GM06990 (cell line): ENCODE measurements at places on chromosomes 2 and 18.

DNA sequence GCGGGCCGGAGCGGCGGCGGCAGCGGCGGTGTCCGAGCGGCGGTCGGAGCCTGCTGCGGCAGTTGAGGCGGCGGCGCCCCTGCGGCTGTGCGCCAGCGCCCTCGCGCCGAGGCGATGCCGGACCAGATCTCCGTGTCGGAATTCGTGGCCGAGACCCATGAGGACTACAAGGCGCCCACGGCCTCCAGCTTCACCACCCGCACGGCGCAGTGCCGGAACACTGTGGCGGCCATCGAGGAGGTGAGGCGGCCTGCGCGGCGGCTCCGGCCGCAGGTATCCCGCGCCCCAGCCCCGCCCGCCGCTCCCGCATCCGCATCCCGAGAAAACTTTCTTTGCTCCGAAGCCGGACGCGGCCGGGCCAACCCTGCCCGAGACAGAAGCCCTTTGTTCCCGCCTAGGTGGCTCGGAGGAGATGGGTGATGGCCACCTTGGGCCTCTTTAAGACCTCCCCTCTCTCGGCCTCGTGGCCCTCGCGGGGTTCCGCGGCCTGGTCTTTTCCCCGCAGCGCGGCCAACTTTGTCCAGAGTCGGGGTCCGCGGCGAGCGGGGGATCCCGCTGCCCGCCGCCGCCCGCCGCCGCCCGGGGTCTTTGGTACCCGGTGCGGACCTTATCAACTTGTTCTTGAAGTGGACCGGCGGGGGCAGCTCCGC, 504 bp downstream of the ASAP2 start:
- no peak for DNase-seq

- DNase-seq, result no peak
These were observed 94.7 kb downstream of the FARSB start for GRCh38 chr2:222561151-222561550.

- DNase-seq, result no peak
These were observed 161.3 kb upstream of the REG3A start for GRCh38 chr2:79320871-79321270.

- DNase-seq, result no peak
These were observed 1.0 kb upstream of the PEX13 start for GRCh38 chr2:61016392-61017002.

GRCh38 chr2:231714639-231715498, 6.5 kb downstream of the PTMA start:
- DNase-seq, result peak; percentile 66

DNA sequence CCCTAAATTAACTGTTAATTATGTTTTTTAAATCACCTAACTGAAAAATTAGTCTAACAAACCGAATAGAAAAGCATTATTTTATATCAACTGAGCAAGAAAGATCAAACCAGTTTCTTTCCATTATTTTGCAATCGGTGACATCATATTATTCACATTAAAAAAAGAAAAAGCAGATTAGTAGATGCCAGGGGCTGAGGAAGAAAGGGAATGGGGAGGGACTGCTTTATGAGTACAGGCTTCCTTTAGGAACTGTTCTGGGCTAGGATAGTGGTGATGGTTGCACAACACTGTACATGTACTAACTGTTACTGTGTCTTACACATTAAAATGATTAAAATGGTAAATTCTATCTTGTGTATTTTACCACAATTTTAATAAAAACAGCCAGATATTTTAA, 59.3 kb downstream of the COBLL1 start:
- no peak for DNase-seq

DNA sequence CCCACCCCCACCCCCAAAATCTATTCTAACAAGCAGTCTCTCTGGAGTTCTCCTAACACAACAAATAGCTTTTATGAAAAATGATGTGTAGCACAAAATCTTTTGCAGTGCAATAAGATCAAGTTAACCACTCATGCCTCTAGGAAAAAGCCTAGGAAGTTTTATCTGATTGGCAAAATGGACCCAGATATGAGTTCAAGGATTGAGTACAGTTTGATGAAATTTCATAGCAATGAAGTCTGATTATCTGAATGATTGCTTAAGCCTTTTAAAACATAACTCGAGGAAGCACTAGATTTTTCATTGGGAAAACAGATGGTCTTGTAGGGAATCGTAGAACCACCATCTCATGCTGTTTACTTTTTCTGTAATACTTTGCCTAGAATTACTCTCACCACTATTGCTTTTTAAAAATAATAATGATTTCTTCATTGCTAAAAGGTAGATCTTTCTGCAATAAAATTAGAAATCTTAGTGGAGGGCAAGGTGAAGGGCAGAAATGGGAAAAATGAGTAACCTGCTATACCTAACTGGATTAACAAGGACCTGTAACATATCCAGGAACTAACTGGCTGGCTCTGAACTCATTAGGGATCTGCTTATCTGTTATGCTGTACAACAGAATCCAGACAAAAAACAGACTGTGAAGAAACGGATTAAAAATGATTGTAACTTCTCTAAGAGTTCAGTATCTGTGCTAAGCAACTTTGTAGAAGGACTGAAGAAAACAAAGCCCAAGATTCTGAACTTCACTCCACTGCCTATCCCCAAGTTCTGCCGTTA, 73.7 kb upstream of the ETAA1 start:
- DNase-seq, result no peak

DNA sequence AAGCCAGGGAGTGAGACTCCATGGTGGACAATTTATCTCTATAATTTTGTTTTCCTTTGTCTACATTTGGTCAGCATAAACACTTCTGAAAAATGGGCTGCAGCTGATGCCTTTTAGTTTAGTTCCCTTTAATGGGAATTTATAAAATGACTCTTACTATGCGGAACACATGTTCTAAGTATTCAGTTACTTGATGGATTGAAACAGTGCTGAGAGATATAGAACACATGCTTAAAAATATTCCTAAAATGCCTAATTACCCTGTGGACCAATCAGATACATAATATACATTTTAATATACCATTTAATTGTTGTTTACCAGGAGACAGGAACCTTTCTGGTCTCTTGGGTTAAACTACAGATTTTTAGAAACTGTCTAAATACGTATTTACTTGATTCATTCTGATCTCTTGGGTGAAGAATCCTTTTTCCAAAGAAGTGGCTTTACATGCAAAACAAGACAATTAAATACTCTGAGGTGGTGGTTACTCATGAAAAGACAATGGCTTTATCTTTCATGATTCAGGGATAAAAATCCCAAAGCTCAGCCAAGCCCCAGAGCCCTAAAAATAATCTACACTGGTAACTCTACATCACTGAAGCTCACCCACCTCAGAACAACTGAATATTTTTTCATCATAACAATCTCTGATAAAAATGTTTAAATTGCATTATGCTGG, 128.1 kb upstream of the SERTAD2 start:
- no peak for DNase-seq

GRCh38 chr2:188089901-188090300, 201.8 kb upstream of the GULP1 start:
- no peak for DNase-seq

DNA sequence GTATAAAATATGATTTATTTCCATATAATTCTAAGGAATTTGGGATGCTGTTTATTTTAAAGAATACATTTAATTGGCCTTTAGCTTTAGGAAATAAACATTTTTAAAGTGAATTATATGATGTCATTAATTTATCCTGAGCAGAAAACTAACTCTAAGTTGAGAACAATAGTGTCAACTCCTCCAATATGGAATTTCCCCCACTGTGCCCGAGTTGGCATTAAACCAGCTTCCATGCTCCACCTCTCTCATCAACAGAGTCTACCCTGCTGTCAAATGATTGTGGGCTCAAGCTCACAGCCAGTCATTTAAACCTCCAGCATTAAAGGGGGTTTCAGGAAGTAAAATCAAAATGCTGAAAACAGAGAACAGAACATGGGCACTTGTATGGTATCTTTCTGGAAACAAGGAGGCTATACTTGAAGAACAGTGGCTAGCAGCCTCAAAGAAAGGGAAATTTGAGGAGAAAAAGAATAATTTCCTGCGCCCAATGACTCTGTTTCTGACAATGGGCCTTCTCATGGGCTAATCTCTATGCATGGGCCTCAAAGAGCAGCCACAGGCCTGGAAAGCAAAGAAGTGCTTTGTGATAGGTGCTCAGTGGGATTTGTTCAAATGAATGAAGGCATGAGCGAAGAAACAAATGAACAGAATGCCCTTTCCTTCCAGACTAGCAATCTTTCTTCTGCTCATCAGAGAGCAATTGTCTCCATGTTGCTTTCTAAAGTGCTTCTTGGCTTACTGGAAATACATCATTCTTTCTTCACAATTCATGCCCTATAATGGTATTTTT, 252.8 kb downstream of the MTX2 start:
- no peak for DNase-seq

- DNase-seq, result peak; percentile 20
These were observed 207.0 kb upstream of the FANCL start for GRCh38 chr2:58448065-58448507.

DNA sequence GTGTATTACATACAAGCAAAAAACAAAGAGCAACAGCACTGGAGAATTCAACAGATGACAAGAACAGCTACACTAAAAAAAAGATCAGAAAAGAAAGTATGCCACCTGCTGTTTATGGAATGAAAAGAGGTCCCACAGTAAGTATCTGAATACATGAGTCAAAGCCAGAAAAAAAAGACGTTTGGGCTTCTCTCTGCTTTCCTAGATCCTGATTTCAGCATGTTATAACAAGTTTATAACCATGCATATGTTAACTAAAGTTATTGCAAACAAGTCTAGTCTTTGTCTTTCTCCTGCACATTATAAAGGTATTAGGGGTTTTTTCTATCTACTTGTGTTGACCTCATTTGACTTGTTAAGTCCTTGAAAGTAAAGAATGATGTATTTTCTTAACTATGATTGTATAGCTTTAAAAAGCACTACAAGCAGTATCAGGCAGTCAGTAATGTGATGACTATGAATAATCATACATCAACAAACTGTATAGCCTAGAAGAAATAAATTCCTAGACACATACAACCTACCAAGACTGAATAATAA, 108.5 kb upstream of the COL5A2 start:
- DNase-seq, result peak; percentile 5

DNA sequence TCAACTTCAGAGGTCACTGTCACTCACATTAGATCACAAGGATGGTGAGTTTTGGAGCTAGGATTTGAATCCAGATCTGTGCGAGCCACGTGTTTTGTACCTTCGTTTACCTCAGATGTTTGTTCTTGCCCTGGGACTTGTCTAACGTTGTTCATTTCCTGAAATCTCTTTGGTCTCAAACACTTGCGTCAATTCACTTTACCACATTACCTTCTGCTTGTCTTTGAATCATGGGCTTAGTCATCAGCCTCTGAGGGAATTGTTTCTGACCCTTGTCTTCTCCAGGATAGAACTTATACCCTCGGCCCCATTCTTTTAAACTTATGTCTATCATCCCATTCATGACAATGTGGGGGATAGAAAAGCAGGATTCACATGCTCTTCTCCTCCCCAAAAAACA, 282.7 kb downstream of the DCDC2C start:
- no peak for DNase-seq

DNA sequence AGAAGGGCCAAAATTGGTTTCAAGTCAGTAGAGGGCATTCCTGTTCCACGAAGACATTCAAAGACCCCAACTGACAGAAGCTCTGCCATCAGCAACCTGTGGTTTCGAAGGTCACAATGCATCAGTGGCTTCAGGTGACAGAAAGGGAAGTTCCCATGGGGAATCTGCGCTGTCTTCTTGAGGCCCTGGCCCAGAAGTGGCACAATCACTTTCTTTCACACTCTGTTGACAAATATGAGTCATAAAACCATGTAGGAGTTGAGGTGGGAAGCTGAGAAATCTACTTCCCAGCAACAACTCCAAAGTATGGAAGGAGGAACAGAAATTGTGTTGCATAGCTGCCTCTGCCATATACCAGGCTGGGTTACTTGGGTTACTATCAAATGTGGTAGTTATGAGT, 621.1 kb upstream of the FANCL start:
- peak; percentile 58 for DNase-seq

- DNase-seq, result no peak
These were observed 437.6 kb downstream of the DLGAP1 start for GRCh38 chr18:4017480-4017879.

- no peak for DNase-seq
These were observed 195.4 kb downstream of the ZEB2 start for GRCh38 chr2:144324446-144325045.

GRCh38 chr2:95401480-95401879, 1.0 kb upstream of the FAHD2A start:
- DNase-seq, result no peak
